T-cell (primary cell): ENCODE measurements at places on chromosomes 2 and 18.

DNA sequence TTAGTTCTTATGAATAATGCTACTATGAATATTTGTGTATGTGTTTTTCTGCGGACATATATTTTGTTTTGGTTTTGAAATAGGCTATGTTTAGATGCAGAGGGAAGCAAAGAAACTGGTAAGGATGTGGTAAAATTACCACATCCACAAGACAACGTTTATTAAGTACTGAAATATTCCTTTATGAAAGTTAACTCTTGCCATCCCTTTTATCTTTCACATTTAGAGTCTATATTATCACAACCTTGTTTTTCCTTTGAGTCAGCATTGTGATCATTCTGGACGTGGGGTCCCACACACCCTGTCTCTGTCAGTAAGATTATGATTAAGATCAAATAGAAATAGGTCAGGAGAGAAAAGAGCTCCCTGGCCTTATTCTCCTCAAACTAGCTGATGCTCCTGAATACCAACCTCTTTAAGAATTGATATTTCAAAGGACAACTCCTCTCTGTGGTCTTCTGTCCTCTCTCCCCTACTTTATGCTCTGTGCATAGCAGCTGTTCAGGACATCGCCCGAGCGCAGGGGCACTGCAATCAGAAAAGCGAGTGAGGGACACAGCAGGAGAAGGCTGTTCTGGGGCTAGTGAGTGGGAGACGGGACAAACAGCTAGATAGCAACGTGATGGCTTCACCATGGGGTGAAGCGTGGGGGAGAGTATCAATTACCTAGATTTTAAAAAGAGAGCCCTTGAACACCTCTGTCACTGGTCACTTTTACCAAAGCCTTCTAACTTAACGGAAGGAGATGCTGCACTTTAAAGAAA is 12.2 kb downstream of the METAP1D start:
- DNase-seq = no peak

GRCh38 chr2:86118130-86118529 is 12.1 kb downstream of the PTCD3 start:
- DNase-seq = no peak

DNA sequence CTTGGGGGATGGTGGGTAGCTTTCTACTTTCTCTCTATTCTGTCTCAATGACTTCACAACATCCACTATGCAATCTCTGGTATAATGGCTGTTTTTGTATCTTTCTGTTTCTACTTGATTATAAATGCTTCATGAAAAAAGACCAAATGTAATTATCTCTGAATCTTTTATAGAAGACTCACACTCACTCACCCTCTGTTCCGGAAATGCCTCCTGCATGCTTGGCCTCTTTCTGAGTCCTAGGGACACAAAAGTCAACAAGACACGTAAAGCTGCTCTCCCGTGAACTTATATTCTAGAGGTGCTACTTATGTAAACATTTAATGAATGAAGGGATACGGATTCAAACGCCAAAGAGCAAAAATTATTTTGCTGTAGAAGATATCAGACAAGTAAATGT is 502.2 kb upstream of the SOX11 start:
- no peak for DNase-seq

DNA sequence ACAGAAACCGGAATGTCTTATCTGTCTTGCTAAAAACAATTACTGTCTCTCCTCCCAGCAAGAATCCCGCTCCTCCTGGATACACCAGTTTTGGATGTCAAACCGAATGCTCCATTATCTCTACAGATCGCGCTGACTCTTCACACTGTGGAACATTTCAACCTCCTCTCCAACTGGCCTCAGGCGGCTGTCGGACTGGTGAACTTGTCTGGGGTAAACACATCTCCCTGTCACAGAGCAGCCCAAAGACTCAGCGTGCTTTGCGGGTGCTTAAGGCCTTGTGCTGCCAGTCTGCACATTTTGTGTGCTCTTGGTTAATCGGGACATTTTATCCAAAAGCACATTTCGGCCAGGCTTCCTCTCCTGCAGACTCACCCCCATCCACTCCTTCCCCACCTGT is 173.1 kb downstream of the ICOS start:
- DNase-seq = no peak

- no peak for DNase-seq
Observed at GRCh38 chr2:161386228-161386824, 29.8 kb upstream of the TBR1 start.

- DNase-seq = no peak
Observed at GRCh38 chr2:206978746-206979145, 39.4 kb downstream of the CPO start.

- no peak for DNase-seq
Observed at GRCh38 chr2:119625226-119625625, 53.8 kb upstream of the TMEM177 start.

GRCh38 chr18:77223221-77223639 is 26.4 kb upstream of the GALR1 start:
- no peak for DNase-seq

GRCh38 chr2:84137034-84137433 is 322.0 kb downstream of the SUCLG1 start:
- DNase-seq = no peak

DNA sequence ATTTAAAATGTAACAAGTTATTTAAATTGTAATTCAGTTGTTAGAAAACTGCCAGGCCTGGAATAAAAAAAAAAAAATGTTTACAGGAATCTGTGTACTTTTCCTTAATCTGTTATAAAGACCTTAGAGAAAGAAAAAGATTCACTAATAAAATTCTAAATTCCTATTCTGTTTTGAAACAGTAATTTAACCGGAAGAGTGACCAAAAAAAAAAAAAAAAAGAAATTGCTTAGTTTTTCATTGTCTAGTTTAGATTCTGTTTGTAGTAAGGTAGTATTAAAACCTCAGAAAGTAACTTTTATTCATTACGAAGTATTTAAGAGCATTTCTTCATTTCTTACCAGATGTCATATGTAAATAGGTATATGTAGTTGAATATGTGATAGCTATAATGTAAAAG is 2.5 kb downstream of the REL start:
- no peak for DNase-seq

GRCh38 chr2:7840651-7841380 is 841.0 kb upstream of the ID2 start:
- DNase-seq = no peak

- DNase-seq = no peak
Observed at GRCh38 chr2:233332125-233332524, 22.2 kb upstream of the DGKD start.

DNA sequence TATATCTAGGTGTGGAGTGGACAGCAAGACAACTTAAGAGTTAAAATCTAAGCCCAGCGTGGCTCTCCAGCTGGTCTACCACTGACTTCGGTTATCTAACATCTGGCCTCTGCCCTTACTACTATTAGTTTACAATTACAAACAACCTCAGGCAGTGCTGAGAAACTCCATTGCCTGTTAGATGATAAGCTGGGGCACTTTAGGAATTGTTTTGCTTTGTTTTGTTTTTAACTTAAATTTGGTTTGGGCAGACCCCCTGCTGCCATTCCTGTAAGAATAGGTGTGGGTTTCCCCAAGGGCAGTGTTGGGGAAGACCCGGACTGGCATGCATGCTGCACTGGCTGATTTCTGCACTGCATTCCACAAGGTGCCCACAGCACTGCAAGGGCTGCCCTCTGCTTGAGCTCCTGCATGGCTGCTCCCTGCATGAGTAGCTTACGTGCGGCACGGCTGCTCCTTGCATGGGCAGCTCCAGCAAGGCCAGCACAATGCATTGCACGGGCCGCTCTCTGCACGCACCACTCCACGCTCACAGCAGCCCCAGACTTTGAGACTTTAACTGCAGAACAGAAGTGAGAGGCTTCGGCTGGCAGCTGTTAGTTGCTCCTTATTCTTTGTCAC is 74.2 kb upstream of the SERTAD2 start:
- DNase-seq = no peak

- DNase-seq = no peak
Observed at GRCh38 chr2:167579826-167580225, 667.6 kb downstream of the STK39 start.

DNA sequence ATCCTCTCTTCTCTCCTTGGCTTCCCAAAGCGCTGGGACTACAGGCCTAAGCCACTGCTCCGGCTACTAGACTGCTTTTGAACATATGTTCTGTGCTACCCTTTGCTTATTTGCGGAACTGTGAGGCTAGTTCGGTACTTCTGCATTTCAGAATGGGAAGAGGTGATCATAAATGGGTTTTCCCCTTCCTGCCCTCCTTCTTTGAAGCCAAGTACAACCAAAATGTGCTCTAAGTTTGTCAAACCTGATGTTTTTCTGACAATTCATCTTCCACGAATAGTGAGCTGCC is 1.7 kb upstream of the ESCO1 start:
- DNase-seq = no peak

DNA sequence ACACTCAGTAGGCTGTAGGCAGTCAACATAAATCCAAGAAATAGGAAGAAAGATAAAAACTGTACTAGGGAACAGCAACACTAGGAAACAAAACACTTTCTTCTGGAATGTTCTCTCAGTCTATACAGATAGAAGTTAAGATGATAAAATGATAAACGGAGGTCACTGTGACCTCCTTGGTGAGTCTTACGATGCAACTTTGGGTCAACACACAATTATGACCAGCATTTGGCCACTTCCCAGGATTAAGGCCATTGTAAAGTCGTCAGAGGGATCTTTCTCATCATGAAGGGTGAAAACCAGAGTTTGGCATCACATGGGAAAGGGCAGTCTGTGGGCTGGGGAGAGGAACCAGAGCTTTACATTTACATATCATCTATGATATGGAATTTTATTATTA is 33.4 kb downstream of the LAMA3 start:
- DNase-seq = no peak

DNA sequence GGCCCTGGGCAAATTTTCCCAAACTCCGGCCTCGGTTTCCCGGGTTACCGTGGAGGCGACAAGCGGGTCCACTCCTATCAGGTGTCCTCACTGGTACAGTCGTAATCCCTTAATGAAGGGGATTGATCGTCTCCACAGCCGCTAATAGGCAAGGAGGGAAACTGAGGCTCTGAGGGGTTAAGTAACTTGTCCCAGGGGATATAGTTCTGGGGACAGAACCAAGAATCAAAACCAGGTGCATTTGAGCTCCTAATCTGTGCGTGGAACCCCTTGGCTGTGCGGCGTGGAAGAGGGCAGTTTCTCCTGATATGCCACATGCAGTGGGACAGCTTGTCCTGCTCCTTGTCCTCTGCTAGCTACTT is 157.2 kb downstream of the CYRIA start:
- no peak for DNase-seq

DNA sequence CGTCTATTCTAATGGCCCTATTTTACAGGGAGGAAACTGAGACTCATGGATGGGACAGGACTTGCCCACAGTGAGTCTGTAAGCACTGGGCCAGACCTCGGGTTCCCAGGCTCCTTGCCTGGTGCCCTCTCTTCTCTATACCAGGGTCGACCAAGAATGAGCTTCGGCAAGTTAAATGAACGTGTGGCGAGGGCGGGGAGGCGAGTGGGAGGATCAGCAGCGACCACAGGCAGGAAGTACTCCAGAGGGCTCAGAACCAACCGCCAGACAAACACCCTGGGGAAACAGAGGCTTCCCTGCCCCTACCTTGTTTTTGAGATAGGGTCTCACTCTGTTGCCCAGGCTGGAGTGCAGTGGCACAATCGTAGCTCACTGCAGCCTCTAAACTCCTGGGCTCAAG is 177.7 kb upstream of the SMAD2 start:
- no peak for DNase-seq

DNA sequence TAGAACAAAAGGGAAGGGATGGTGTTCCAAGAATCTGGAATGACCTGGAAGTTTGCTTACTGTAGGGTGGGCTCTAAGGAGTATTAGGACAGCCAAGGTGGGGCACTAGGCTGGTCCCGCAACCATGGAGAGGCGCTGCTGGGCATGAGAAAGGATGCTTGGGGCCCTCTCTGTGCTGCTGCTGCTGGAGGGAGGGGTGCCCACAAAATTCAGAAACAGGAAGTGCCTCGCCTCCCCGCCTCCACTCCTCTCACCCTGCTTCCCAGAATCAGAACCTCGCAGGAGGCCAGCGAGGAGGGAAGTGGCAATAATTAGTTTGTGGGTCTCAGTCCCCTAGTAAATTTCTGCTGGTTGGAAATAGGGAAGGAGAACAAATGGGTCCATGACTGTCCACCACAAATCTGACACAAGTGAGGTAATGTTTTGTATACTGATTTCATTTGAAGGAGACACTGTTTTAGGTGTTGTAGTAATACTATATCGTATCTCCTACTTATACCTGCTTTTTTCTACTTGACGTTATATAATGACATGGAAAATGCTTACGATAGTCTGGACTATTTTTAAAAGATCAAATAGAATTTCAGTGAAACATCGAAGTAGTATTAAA is 7.9 kb upstream of the PDCL3 start:
- peak; percentile 50 for DNase-seq

DNA sequence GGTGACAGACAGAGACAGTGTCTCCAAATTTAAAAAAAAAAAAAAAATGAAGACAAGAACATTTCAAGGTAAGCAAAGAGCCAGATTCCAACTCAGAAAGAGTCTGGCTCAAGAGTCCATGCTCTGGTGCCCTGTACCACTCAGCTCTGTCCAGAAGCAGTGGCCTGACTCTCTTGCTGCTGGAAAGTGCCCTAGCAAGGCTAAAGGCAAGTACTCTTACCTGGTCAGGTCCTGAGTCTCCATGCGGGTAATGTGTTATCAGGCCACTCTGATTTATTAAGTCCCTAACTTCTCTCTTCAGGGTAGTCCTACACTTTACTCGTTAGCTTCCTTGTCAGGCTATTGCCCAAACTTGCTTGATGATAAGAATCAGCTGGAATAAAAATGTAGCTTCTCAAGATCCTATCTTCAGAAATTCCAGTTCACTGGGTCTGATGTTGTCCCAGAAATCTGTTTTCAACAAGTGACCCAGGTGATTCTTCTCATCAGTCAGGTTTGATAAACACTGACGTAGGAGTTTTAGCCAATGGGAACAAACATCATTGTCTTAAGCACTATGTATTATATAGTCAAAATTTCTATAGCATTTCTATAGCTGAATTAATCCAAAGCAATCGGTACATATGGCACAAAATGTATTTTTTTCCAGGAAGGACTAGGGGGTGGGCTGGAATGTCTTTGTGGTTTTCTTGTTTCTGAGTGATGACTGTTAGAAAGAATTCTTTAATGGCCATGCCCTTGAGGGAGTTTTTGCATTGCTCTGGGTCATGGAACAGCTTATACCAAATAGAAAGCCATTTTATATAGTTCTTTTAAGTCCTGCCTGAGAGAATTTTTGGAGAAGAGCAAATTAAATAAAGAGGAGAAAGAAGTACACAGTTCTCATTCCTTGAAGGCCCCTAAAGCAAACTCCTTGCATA is 139.9 kb upstream of the DNMT3A start:
- no peak for DNase-seq

DNA sequence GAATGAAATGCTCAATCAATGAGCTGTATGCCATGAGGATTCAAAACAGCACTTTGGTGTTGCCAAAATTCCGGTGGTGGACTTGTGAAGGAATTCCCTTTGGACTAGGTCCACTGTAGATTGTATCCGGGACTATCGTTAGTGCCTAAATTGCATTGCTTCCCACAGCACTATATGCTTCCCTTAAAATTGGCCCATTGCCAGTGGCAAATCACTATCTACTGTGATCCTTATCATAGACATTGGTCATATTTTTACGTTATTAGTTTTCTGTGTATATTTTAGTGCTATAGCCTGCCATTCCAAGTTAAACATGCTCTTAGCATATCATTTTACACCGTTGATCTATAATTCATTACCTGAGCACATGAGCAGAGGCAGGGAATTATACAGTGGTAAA is 1.7 kb downstream of the PJVK start:
- no peak for DNase-seq

GRCh38 chr2:208990716-208991115 is 433.1 kb upstream of the MAP2 start:
- no peak for DNase-seq

- no peak for DNase-seq
Observed at GRCh38 chr2:185787227-185788145, 48.9 kb downstream of the FSIP2 start.

- peak; percentile 49 for DNase-seq
Observed at GRCh38 chr2:179264368-179265081, at the start of gene SESTD1. Gene SESTD1 (minus strand): TSS chr2:179264832. CDS start chr2:179191841, 72,991 bp downstream.
